ENCODE measurements at places on chromosomes 11 and 22. TPM values are rescaled to one million over a fixed set of nuclear protein-coding genes. Genes with fewer than 3 reads are reported as not detected.

GRCh38 chr11:133403900-133404299 lies 128.4 kb downstream of the OPCML start:
- H3K4me3 ChIP-seq = no peak overlapping the region
- H3K27ac ChIP-seq = no peak overlapping the region
- no peaks in the 10 kb centered on the region for H3K36me3 ChIP-seq
- H3K4me1 ChIP-seq = no peaks in the 10 kb centered on the region
- DNase-seq = peak; percentile 10

GRCh38 chr11:47595967-47596366 lies 1.8 kb upstream of the C1QTNF4 start:
- H3K27me3 ChIP-seq = peaks cover 32% of the 10 kb centered on the region
- no peak overlapping the region for H3K4me3 ChIP-seq
- no peak for DNase-seq
- no peak overlapping the region for H3K27ac ChIP-seq
- peaks cover 10% of the 10 kb centered on the region for H3K4me1 ChIP-seq

DNA sequence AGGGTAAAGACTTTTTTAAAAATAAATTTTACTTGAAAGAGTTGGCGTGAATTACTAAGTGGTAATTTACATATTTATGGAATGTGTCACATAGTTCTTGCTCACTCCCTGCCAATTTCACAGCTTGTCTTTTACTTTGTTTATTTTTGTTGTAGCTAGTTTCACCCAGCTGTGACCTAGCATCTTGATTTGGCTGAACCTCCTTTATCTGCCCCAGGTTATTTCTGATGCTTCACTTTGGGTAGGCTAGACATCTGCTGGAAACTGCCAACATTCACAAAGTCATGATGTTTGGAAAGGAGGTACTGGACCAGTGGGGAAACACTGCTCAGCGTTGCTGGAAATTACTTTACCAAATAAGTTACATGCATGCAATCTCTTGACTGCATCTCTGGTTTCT lies 1676.0 kb upstream of the RAG2 start:
- no peak overlapping the region for H3K4me3 ChIP-seq
- H3K27me3 ChIP-seq = no peaks in the 10 kb centered on the region
- no peaks in the 10 kb centered on the region for H3K4me1 ChIP-seq
- H3K36me3 ChIP-seq = no peaks in the 10 kb centered on the region
- no peak overlapping the region for H3K27ac ChIP-seq
- DNase-seq = peak; percentile 17

DNA sequence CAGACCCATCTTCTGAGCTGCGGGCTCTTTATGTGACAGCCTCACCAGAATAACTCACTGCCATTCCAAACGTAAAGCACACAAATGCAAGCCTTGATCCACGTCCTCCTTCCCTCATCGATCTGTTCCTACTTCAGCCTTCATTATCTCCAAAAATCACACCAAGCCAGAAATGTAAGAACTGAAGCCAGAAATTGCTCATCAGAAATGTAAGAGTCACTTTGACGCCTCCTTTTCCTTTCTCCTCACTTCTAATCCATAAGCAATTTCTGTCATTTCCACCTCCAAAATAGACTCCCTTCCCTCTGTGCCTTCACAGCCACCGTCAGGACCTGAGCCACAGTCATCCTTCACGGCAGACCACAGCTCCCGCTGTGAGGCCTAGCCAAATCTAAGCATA lies 387.3 kb upstream of the B3GAT1 start:
- no peaks in the 10 kb centered on the region for H3K4me1 ChIP-seq
- no peaks in the 10 kb centered on the region for H3K36me3 ChIP-seq
- no peaks in the 10 kb centered on the region for H3K27me3 ChIP-seq
- no peak overlapping the region for H3K4me3 ChIP-seq

The HOATZ gene
- total RNA-seq = 0.58 TPM

GRCh38 chr11:64581057-64581523 lies 9.9 kb upstream of the SLC22A12 start:
- DNase-seq = no peak
- H3K27ac ChIP-seq = no peak overlapping the region
- no peak overlapping the region for H3K4me3 ChIP-seq
- H3K4me1 ChIP-seq = no peaks in the 10 kb centered on the region

- H3K27me3 ChIP-seq = no peaks in the 10 kb centered on the region
- H3K27ac ChIP-seq = peak overlapping the region; percentile 57
- no peak overlapping the region for H3K4me3 ChIP-seq
- peaks cover 89% of the 10 kb centered on the region for H3K36me3 ChIP-seq
- H3K4me1 ChIP-seq = no peaks in the 10 kb centered on the region
Observed at GRCh38 chr22:38731703-38732161, 24.1 kb downstream of the SUN2 start.

The EFEMP2 gene
- total RNA-seq = 37.6 TPM

DNA sequence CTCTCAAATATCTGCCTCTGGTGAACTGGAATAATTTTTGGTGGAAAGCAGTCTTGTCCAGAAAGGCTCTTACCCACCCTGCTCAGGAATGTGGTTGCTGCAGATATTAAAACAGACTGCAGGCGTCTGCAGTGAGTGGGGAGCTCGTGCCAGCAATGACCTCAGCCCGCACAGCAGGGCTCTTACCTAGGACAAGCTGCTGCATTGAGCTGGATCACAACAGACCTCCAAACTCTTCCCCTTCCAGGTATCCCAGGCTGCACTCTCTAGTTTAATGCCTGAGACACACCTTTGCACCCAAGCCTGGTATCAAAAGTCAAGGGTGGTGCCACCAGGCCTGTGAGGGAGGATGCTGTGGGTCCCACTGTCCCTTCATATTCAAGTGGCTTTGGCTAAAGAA lies 69.7 kb upstream of the CDON start:
- no peaks in the 10 kb centered on the region for H3K36me3 ChIP-seq
- H3K27ac ChIP-seq = no peak overlapping the region
- peak; percentile 54 for DNase-seq
- H3K4me3 ChIP-seq = no peak overlapping the region
- H3K27me3 ChIP-seq = no peaks in the 10 kb centered on the region

GRCh38 chr22:27293721-27294445 lies 507.7 kb downstream of the MN1 start:
- no peaks in the 10 kb centered on the region for H3K36me3 ChIP-seq
- H3K27ac ChIP-seq = peak overlapping the region; percentile 2
- no peaks in the 10 kb centered on the region for H3K27me3 ChIP-seq
- H3K4me1 ChIP-seq = peaks cover 25% of the 10 kb centered on the region
- no peak for DNase-seq

The SLC1A2 gene
- 0.11 TPM for total RNA-seq

The MRGPRE gene
- not detected for total RNA-seq

- H3K27me3 ChIP-seq = no peaks in the 10 kb centered on the region
- H3K4me3 ChIP-seq = no peak overlapping the region
- no peak for DNase-seq
- H3K4me1 ChIP-seq = no peaks in the 10 kb centered on the region
Observed at GRCh38 chr22:38513063-38513462, 7.0 kb upstream of the DDX17 start.

GRCh38 chr22:36814801-36815200 lies 2.0 kb downstream of the PVALB start:
- no peaks in the 10 kb centered on the region for H3K36me3 ChIP-seq
- no peak overlapping the region for H3K27ac ChIP-seq
- no peaks in the 10 kb centered on the region for H3K4me1 ChIP-seq
- no peak for DNase-seq

GRCh38 chr11:66579017-66579606 lies 10.7 kb upstream of the CTSF start:
- H3K27me3 ChIP-seq = no peaks in the 10 kb centered on the region
- H3K36me3 ChIP-seq = no peaks in the 10 kb centered on the region
- H3K27ac ChIP-seq = no peak overlapping the region
- DNase-seq = peak; percentile 84

- no peaks in the 10 kb centered on the region for H3K36me3 ChIP-seq
- no peaks in the 10 kb centered on the region for H3K4me1 ChIP-seq
- H3K27me3 ChIP-seq = no peaks in the 10 kb centered on the region
- no peak for DNase-seq
Observed at GRCh38 chr11:118699506-118700220, 20.2 kb upstream of the TREH start.

The CABP4 gene
- total RNA-seq = not detected

GRCh38 chr11:74679513-74679865 lies 51.7 kb downstream of the CHRDL2 start:
- H3K4me1 ChIP-seq = no peaks in the 10 kb centered on the region
- no peak overlapping the region for H3K27ac ChIP-seq
- H3K27me3 ChIP-seq = no peaks in the 10 kb centered on the region
- H3K4me3 ChIP-seq = no peak overlapping the region
- no peak for DNase-seq
- no peaks in the 10 kb centered on the region for H3K36me3 ChIP-seq

The NPTXR gene
- 116 TPM for total RNA-seq
